HEK293T (cell line): ENCODE measurements at places on chromosomes 16 and 17.

- no peak for DNase-seq
Observed at GRCh38 chr17:64500487-64500859, 3.6 kb upstream of the POLG2 start.

- DNase-seq = no peak
Observed at GRCh38 chr17:29569245-29569950, 897 bp downstream of the TP53I13 start.

DNA sequence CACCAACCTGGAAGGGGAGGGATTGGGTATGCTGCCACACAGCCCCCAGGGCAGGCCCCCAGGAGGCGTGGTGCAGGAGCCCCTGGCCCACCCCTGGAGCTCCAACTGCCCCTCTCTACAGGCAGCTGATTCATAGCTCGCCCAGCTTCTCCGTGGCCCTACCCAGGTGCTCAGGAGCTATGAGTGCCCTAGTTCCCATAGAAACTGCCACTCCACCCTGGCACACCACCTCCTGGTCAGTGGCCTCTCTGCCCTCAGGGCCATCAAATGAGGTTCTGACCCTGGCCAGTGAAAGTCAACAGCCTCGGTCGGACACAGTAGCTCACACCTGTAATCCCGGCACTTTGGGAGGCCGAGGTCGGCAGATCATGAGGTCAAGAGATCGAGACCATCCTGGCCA is 18.0 kb downstream of the CNGB1 start:
- no peak for DNase-seq

- DNase-seq = no peak
Observed at GRCh38 chr17:77738751-77739531, 219.6 kb upstream of the TNRC6C start.

DNA sequence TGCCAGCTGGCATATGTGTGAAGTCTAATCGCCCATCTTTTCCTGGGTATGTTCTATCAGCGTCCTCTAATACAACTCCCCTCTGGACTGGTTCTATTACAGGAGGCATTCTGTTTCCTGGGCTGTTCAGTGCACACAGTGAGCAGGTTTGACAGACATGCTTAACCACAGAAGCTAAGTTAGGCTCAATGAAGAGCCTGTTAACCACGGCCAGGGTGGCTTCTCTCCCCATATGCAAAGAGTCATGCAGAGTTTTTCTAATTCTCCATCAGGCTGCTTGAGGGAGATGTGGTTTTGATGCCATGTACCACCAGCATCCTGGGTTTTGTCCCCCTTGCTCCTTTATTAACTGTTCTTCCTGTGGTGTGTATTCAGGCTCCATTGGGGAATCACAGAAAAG is 57.2 kb upstream of the ALOX12 start:
- no peak for DNase-seq

DNA sequence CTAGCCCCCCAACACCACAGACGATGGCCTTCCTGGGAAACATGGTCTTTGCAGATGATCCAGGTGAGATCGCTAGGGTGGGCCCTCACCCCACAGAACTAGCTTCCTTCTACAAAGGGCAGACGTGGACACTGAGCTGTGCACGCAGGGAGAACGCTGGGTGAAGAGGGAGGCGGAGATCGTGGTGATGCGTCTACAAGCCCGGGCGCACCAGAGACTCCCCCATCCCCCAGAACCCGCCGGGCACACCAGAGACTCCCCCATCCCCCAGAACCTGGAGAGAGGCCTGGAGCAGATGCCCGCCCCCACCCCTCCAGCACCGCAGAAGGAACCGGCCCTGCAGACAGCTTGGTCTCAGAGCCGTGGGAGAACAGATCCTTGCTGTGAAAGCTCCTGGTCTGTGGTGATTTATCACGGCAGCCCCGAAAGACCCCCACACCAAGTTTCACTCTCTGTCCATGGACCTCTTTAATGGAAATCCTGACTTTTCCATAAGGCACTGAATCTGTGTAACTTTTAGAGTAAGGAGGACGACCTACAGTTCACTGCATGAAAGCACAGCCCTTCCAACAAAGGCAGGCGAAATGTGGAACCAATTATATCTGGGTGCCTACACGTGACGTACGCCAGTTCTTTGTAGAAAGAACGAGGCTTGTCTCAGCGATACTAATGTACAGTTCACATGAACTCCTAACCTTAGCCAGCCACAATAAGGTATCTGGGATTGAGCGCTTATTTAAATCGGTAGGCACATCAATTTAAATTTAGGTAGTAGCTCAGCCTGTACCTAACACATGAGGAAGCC is 88.5 kb downstream of the ANKRD11 start:
- no peak for DNase-seq

DNA sequence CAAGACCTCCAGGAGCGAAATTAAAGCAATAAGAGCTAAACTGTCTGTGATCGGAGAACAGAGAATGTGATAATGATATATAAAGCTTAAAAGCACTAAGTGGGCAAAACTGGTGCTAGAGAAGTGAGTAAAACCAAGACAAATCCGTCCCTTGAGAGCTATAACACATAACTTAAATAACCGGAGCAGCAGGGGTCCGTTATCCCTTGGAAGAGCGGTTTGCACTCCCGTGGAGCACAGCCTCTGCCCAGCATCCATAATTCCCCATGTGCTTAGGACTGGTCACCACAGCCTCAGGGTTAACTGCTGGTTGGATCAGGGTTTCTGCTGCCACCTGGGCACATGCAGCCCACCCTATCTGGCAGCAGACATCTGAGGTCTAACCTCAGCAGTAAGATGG is 489.0 kb downstream of the NPIPA7 start:
- DNase-seq = peak; percentile 35

DNA sequence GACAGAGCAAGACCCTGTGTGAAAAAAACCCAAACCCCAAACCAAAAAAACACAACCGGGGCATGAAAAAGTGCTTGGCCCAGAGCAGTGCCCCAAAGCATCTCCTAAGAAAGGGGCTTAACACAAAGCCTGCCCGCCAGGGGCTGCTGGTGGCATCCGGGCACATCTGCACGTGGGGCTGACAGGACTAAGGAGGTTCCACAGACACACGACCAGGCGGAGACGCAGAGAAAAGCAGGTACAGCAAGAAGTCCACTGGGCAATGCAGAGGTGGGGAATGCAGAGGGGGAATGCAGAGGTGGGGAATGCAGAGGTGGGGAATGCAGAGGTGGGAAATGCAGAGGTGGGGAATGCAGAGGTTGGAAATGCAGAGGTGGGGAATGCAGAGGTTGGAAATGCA is 109.2 kb downstream of the ZNF778 start:
- no peak for DNase-seq

GRCh38 chr16:20774703-20775362 is 11.0 kb downstream of the ACSM3 start:
- peak; percentile 70 for DNase-seq

GRCh38 chr17:4204710-4205173 is 59.0 kb downstream of the ANKFY1 start:
- DNase-seq = no peak

- DNase-seq = no peak
Observed at GRCh38 chr17:11900655-11901054, 96.6 kb downstream of the ZNF18 start.

- DNase-seq = no peak
Observed at GRCh38 chr16:51442141-51442870, 291.2 kb upstream of the SALL1 start.

GRCh38 chr17:1725642-1726511 is 1.4 kb downstream of the WDR81 start:
- DNase-seq = no peak

DNA sequence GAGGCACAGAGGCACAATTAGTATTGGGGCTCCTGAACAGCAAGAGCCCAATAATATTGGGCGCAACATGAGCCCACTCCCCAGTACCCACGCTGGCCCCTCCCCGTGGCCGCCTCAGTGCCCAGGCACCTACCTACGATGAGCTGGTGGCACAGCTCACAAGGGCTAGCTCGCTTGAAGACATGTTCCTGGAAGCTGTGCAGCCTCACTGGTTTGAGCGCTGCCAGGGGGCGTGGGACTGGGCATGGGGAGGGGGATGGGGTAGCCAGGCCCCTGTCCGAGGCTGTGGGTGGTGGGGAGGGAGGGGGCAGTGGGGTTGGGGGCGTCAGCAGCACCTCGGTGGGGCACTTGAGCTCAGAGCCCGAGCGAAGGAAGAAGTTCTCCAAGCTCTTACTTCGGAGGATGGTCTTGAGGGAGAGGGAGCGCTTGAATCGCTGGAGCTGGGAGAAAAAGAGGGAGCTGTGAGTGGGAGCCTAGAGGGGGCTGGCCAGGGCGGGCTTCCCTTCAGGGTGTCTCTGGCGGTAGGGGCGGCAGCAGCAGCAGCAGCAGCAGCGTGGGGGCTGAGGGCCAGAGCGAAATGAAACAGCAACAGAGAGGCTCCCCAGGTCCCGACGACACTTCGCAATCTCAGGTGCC is 7.9 kb downstream of the STAC2 start:
- DNase-seq = no peak

DNA sequence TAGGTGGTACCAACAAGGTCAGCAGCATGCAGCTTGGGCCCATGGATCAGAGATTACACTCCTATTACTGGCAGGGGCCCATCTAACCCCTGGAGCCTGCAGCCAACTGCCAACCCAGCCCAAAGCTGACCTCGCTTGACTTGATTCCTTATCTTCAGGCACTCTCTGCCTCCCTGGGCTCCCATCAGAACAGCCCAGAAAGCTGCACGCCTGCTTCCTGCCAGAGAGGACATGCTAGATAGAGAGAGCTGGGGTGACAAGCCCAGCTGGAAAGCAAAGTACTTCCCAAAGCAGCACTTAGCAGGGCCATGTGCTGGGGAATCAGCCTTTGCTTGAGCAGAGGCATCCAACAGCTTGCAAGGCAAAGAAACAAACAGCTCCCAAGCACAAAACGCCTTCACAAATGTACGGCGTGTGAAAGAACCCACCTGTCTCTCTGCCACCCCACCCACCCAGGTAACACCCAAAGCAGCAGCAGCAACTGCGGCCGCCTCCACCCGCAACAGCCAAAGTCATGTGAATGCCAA is 74.2 kb upstream of the NLK start:
- DNase-seq = no peak

DNA sequence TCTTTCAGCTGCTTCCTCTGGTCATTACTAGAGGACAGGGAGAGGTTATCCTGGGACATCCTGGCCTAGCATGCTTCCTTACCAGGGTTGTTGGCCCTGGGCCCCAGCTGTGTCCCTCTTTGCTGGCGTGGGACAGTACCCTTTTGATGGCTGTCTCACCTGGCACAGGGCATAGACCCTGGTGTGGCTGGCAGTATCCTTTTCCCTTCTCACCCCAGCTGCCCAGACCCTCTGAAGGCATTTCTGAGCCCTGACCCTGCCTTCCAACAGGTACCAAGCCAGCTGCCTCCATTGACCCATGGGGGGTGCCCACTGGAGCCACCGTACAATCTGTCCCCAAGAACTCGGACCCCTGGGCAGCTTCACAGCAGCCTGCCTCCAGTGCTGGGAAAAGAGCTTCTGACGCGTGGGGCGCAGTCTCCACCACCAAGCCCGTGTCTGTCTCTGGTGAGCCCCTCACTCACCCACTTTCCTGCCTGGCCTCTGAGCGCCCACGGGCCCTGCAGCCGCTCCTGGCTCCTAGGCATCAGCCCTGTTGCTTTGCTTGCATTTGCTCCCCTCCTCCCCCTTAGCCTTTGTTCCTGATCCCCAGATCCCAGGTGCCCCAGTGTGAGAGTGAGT is 34.0 kb downstream of the B9D1 start:
- DNase-seq = no peak

GRCh38 chr16:88810912-88811768 is 588 bp downstream of the APRT start:
- no peak for DNase-seq

DNA sequence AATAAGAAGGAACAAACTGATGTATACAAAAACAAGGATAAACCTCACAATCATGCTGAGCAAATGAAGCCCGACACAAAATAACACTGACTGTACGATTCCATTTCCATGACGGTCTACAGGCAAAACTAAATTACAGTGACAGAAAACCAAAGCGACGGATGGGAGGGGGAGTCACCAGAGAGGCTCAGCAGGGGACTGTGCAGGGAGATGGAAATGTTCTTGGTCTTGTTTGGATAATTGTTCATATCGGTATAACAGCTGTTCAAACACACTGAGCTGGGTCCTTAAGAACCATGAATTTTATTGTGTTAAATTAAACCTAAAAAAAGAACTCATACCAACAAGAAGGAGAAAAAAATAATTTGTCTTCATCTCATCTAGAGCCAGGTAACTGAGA is 97.8 kb downstream of the NXN start:
- DNase-seq = no peak

DNA sequence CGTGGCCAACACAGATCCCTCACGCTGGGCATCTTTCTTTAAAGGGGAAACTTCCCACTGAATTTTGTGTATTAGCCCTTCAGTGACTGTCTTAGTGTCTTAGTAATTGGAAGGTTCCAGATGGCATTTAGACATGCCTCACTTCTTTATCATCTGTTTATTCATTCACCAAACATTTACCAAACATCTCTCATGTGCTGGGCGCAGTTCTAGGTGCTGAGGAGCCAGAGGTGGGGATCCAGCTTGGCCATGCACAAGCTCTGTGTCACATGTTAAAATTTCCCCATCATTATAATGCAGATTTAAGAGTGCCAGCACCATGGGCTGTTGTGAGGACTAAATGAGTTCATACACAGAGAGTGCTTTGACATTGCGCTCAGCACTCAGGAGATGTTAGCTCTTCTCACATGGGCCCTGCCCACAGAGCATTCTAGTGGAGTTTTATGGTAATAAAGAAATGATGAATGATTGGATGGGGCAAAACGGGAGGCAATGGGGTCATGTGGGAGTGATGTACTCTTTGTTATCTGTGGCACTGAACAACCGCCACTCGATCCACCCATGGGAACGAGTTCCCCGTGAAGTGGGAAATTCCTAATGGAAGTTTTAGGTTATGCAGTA is 119.7 kb downstream of the SNX29 start:
- DNase-seq = no peak

- DNase-seq = peak; percentile 66
Observed at GRCh38 chr16:15434425-15435215, at the start of gene BMERB1. Gene BMERB1, plus strand, starts transcription at chr16:15434588. Its CDS starts 66 bp downstream, at chr16:15434654.

- DNase-seq = no peak
Observed at GRCh38 chr16:30669026-30669902, 11.0 kb downstream of the FBRS start.

- no peak for DNase-seq
Observed at GRCh38 chr17:36731811-36732210, 130.4 kb downstream of the MRM1 start.

DNA sequence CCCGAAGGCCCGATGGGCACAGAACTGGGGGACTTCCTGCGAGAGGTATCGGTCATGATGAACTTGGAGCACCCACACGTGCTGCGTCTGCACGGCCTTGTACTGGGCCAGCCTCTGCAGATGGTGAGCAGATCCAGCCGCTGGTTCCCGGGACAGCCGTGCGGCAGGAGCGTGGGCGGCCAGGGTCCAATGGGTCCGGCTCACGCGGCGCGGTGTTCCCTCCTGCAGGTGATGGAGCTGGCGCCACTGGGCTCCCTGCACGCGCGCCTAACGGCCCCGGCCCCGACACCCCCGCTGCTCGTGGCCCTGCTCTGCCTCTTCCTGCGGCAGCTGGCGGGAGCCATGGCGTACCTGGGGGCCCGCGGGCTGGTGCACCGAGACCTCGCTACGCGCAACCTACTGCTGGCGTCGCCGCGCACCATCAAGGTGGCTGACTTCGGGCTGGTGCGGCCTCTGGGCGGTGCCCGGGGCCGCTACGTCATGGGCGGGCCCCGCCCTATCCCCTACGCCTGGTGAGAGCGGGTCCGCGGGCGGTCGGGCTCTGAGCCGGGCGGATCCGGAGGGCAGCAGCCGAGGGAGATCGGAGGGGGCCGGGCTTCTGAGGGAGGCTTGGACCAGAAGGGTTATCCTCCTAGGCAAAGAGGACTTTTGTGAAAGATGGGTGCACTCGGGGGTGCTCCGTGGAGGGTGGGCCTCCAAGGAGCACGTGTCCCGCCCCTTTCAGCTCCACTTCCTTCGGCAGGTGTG is 3.0 kb downstream of the TNK1 start:
- no peak for DNase-seq

GRCh38 chr16:89361751-89362539 is 128.4 kb downstream of the ANKRD11 start:
- DNase-seq = no peak
